Inflammatory macrophage treated with lipopolysaccharide for 4 hours (primary cell): ENCODE measurements at places on chromosomes 13 and 19.

DNA sequence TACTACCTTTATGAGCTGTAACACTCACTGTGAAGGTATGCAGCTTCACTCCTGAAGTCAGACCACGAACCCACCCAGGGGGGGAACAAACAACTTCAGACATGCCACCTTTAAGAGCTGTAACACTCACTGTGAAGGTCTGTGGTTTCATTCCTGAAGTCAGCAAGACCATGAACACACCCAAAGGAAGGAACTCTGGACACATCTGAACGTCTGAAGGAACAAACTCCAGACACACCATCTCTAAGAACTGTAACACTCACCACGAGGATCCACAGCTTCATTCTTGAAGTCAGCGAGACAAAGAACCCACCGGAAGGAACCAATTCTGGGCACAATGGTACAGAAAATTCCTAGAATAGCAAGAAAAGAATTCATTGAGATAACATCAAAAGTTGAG lies 1796.5 kb upstream of the MIR17HG start:
- DNase-seq: no peak

DNA sequence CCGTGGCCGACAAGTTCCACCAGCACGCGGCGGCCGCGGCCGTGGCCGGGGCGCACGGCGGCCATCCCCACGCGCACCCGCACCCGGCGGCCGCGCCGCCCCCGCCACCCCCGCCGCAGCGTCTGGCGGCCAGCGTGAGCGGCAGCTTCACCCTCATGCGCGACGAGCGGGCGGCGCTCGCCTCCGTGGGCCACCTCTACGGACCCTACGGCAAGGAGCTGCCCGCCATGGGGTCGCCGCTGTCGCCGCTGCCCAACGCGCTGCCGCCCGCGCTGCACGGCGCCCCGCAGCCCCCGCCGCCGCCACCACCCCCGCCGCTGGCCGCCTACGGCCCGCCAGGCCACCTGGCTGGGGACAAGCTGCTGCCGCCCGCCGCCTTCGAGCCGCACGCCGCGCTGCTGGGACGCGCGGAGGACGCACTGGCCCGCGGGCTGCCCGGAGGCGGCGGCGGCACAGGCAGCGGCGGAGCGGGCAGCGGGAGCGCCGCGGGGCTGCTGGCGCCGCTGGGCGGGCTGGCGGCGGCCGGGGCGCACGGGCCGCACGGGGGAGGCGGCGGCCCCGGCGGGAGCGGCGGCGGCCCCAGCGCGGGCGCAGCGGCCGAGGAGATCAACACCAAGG lies 821 bp downstream of the ONECUT3 start:
- DNase-seq: no peak

DNA sequence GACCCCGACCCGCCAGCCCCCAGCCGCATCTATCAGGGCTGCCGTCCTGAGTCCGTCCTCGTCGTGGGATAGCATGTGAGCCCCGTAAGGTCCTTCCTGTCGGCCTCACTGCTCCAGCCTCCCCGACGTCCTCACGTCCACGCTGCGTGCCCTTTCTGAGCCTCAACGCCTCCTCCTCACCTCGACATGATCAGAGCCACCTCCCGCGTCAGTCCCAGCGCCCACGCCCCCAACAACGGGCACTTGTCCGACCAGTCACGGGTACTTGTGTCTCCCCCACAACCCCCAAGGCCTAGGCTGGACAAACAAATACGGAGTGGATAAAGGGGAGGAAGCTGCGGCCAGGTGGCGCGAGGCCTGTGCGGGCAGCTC lies 665 bp downstream of the ZNF497 start:
- peak; percentile 38 for DNase-seq

- DNase-seq: no peak
These were observed 463.5 kb downstream of the GPC6 start for GRCh38 chr13:93690139-93690538.

- peak; percentile 50 for DNase-seq
These were observed 346.0 kb downstream of the KCNRG start for GRCh38 chr13:50361282-50361681.

DNA sequence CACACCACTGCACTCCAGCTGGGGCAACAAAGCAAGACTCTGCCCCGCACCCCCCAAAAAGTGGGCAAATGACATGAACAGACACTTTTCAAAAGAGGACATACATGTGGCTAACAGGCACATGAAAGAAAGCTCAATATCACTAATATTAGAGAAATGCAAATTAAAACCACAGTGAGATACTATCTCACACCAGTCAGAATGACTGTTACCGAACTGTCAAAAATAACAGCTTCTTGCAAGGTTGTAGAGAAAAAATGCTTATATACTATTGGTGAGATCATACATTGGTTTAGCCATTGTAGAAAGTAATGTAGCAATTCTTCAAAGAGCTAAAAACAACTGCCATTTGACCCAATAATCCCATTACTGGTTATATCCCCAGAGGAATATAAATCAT lies 99.5 kb upstream of the SPATA13 start:
- DNase-seq: no peak

DNA sequence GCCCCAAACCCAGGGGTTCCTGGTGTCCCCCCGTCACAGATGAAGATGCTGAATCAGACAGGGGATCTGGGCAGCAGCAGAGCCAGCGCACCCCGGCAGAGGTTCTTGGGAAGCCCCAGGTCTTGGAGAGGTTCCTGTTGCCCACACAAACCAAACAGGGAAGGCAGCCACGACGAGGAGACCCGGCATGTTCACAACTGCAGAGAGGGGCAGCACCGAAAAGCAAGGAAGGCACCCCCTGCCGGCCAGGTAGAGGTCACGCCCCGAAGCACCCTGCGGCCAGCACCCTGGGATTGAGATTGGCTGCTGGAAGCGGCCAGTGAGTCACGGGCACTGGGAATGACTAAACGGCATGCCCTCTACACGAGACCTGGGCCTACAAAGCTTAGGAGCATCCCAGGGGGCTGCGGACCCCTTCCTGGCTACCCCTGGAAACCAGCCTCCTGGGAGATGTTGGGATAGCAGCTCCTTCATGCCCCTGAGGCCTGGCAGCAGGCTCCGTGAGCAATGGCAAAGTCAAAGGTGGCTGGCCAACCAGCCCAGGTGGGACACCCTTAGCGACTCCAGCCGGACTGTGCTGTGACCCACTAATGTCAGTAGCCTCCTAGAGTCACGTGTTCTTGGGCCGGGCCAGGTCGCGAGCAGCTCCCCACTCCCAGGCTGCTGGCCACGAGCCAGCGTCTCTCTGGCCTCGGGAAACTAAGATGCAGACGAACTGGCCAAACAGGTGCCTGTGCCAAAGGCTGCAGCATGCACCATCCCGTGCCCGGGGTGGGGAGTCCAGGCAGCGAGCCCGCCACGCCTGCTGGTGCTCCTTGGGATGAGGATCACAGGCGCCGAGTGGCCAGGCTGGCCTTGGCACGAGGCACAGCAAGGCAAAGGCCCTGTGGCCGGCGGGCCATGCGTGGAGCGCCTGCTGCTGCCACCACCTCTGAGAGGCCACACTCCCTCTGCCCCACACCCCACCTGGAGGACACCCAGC lies 43.2 kb downstream of the MLLT1 start:
- no peak for DNase-seq

DNA sequence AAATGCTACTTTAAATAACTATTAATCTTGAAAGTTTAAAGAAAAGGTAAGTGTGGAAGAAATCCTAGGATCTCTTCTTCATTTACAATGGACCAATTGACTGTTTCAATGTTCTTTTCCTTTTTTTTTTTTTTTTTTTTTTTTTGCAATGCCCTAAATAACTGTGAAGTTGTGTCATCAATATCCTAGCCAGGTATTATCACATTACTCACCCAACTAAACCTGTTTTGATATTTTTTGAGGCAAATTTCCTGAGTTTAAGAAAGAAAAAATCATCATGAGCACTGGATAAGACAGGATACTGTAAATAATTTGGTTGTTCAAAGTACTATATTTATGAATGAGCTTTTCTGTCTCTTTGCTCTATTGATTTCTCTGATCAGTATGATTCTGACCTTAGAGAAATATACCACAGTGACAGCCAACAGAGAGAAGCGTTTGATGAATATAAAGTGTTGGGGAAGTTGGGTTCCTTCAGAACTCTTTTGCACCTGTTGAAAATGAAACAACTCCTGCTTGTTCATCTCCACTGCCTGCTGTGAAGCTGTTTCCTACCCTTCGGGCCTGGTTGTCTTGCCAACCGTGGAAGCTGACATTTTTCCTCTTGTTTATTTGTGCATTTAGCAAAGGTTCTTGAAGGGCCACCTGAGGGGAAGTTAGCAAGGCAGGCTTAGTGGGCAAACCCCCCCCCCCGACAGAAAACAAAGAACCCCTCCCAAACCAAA lies 1220.5 kb upstream of the SLC10A2 start:
- no peak for DNase-seq
